CD4-positive, alpha-beta T cell treated with Interleukin-10 for 1 hour (primary cell): ENCODE measurements at places on chromosomes 3 and 15.
A peak's percentile ranks its signal among the peaks of the same experiment; 100 is the strongest.

DNA sequence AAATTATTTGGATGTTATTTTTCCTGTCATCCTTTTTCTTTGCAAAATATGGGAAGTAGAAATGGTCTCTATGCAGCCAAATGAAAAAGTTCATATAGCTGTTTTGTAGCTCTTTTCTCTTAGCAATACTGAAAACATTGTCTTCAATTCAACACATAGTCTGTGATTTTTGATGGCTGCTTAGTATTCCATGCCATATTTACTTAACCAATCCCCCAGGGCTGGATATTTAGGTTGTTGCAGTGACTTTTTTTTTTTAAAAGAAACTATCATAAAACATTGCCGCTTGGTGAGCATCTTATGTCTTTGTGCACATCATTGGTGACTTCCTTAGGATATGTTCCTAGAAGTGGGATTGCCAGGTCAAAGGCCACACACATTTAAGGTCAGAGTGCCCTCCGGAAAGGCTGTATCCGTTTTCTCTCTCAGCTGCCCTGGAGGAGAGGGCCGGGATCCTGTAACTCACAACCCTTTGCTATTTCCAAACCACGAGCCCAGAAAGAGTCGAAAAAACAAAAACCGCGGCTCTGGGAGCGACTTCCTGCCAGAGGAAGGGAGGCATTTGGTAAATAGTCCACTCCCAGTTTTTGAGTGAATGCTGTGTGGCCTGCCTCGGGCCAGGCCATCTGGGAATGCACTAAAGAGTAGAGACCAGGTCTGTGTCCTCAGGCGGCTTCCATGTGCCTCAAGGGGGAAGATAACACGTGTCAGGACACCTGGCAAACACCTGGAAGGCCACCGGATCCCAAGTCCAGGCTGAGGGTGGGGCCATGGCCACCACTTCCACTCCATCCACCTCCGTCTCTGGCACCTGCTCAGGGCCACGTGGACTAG, 41.9 kb downstream of the SMAD6 start:
- no peak for DNase-seq

DNA sequence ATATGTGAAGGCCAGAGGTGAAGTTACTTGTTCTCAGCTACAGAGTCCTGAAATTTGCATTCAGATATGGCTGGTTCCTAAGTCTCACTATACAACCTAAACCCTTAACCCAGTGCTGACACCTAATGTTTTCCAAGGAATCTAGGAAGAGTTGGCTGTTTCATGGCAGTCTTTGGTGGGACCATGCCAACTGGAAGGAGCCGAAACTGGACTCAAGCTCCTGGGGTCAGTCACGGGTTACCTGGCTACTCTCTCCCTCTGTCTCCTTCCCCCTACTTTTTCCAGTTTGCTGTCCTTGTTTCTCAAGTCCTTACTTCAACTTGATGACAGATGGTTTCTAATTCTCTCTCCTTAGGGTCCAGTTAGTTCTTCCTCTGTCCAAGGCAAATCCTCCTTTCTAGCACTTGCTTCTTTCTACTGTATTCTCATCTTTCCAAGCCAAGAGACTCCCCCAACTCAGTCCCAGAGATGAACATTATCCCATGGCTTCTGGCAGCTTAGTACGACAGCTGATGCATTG, 88.6 kb upstream of the COL6A5 start:
- no peak for DNase-seq

GRCh38 chr3:105260385-105260784, 106.3 kb upstream of the ALCAM start:
- DNase-seq, result no peak

GRCh38 chr3:126061301-126062032, 22.5 kb downstream of the SLC41A3 start:
- no peak for DNase-seq

GRCh38 chr3:38985981-38986380, 65.8 kb downstream of the SCN11A start:
- DNase-seq, result no peak

DNA sequence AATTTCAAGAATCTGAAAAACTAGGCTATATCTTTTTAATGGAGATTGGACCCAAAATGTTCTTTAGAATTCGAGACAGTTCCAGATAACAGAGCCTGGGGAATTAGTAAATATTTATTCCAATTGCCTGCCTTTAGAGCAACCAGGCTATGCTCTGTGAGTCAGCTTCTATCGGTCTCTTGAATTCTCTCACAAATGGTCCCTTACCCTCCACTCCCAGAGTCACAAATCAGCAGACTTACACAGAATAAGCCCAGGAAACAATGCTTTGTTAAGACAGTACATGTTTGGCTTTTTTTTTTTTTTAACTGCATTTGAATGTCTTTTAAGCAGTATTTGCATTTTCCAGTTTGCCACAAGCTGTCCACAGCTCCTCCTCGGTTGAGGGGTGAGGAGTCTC, 460.7 kb upstream of the CBLB start:
- DNase-seq, result no peak

DNA sequence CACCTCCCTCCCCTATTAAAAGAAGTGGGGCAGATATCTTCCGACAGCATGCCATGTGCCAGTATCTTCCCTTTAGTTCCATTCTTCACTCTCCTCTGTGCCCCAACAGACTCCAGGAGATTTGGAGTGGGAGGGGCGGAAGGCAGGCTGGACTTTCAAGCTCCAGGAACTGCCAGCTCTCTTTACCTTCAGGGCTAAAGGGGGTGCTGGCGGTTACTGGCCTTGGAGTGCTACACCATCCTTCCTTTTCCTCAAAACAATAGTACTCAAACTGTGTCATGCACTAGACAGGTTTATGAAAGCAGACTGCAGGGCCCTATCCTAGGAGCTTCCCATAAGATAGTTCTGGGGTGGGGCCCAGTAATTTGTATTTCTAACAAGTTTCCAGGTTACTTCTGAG, 6.0 kb downstream of the LINS1 start:
- DNase-seq, result peak; percentile 25

GRCh38 chr15:61318802-61319525, 89.9 kb upstream of the RORA start:
- no peak for DNase-seq

DNA sequence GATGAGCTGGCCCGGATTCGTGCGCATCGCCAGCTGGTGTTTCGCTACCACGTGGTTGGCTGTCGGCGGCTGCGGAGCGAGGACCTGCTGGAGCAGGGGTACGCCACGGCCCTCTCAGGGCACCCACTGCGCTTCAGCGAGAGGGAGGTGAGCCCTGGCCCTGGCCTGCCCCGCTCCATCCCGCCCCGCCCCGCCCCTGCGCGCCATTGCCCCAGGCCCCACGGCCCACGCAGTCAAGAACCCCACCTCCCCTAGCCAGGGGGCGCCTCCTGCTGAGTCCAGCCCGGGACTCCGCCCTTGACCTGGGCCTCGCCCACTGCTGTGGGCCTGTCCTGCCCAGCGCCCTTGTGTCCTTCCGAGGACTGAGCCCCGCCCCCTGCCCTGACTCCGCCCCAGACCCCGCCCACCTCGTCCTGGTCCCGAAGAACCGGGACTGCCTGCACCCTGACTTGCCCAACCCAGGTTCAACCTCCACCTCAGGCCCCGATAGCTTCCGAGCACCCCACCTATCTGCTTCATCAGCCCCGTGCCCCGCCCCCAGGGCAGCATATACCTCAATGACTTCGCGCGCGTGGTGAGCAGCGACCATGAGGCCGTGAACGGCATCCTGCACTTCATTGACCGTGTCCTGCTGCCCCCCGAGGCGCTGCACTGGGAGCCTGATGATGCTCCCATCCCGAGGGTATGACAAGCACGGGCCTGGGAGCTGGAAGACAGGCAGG, 14.8 kb downstream of the NT5DC2 start:
- DNase-seq, result no peak

- no peak for DNase-seq
Observed at GRCh38 chr15:57892181-57892580, 173.3 kb downstream of the ALDH1A2 start.

DNA sequence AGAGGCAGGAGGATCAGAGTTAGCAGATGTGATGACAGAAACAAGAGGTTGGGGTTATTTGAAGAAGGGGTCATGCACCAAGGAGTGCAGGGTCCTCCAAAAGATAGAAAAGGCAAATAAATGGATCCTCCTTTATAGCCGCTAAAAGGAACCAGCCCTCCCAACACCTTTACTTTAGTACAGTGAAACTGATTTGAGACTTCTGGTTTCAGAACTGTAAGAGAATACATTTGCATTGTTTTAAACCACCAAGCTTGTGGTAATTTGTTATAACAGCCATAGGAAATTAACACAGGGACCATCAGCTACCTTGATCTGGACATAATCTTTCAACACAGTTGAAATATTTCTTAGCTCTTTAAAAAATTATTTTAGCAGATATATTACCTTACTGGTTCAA, 166.6 kb downstream of the TIGIT start:
- no peak for DNase-seq

GRCh38 chr15:41669701-41670100, 9.5 kb downstream of the MGA start:
- DNase-seq, result no peak

DNA sequence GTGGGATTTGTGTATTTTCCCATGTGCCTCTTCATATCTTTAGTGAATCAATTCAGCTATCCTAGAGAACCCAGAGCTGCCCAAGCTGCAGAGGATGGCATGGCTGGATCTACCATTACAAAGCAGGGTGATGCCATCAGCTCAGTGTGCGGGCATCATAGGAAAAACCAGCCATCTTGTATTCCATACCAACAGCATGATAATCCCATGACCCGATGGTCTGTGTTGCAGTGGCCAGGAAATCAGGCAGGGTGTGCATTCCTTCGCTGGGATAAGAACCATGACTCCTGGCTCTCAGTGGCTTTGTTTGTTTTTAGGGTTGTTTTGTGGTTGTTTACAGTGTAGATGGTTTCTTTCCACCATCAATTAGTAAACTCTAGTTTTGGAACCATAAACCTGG, 36.0 kb downstream of the ARHGAP31 start:
- no peak for DNase-seq

- DNase-seq, result no peak
Observed at GRCh38 chr3:189739378-189739777, 108.2 kb downstream of the TP63 start.

DNA sequence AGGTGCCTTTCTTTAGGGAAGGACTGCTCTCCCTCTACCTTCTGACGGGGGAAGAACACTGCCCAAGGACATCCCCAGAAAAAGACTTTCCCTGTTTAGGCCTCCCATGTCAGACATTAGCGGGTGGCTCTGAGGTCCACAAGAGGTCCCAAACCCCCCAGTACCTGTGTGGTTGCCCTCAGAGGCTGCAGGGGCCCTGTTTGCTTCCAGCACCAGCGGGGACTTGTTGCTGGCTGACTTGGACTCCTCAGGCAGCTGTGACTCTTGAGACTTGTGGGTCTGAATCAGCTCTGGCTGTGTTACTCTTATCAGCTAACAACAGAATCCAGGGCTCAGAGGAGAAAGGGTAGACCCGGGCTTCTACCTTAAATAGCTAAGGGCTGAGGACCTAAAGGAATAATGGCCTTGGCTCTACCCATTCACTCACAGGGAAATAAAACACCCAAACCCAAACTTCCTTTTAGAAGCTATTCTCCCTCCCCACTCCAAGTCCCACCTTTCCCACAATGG, 39.2 kb downstream of the SEMA3G start:
- DNase-seq, result no peak

GRCh38 chr15:67521029-67521782, at the start of gene C15orf61:
Gene C15orf61, plus strand, starts transcription at chr15:67521131. Its CDS starts 118 bp downstream, at chr15:67521249.
- DNase-seq, result peak; percentile 90

DNA sequence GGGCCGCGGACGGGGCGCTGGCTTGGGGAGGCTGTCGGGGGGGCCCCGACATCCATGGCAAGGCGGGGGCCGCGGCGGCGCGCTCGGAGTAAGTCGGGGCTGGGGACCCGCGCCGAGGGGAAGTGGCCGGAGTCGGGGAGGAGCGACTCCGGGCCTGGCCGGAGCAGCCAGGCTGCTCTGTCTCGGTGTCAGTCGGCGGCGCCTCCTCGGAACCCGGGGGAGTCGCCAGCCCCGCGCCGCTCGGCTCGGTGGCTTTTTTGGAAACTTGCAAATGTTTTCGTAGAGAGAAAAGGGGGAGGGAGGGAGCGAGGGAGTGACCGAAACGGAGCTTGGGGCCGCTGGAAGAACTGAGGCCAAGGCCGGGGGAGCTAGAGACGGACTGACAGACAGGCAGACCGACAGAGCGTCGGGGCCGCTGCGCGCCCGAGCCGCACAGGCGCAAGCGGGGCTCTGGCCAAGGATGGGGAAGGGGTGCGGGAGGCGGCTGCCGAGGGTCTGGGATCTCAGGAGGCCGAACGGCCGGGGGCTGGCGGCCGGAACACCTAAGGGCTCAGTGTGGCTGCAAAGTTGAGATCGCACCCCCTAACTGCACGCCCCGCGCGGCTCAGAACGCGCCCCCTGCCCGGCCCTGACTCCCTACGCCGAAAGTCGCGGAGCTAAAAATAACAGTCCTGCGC, 5.0 kb downstream of the PTH1R start:
- no peak for DNase-seq

DNA sequence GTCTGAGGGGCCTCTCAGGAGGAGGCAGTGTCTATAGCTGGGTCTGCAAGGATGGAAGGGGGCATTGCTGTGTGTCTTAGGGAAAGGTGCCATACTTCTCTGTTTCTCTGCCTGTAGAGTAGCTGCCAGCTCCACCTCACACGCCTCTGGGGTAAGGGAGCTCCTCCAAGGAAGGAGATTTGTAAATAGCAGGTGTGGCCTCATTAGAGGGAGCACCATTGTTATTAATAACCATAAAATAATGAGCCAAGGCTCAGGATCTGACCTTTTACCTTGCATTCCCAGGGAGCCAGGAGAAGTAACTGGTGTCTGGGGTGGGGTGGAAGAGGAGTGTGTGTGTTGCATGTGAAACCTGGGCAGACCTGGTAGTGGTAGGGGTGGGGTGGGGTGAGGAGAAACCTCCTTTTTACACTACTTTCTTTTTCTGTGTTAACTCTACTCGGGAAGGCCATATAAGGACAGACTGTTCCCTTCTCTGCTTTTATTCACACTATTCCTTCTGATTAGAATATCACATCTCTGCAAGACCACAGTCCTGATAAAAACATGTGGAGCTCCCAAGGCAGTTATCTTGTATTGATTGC, 2.2 kb upstream of the C15orf39 start:
- DNase-seq, result no peak

- DNase-seq, result no peak
Observed at GRCh38 chr15:43893956-43894355, 67.2 kb downstream of the WDR76 start.
